Activated naive CD8-positive, alpha-beta T cell treated with anti-CD3 and anti-CD28 coated beads, Interleukin-2, amount 10 ng/mL, durations not matched to agents 7 days and 5 days (primary cell): ENCODE measurements at places on chromosomes 2 and 18.

DNA sequence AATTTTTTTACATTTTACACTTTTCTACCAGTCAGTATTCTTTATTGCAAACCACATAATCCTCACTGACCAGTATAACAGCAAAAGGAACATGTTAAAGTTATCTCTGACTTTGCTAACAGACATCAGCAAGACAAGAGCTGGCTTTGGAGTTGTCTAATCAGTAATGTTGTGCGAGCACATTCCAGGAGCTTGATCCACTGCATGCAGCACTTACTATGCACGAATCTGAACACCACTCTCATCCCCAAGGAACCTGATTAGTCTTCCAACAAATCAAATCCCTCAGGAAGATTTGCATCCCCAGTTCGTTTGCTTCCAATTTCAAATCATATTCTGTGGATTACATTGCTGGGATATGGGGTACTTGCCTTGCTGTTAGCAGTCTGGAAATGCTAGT, 269.3 kb upstream of the EPC2 start:
- H3K4me1 ChIP-seq, result no peaks in the 10 kb centered on the region
- no peak overlapping the region for H3K27ac ChIP-seq
- H3K27me3 ChIP-seq, result no peaks in the 10 kb centered on the region
- no peak for DNase-seq

DNA sequence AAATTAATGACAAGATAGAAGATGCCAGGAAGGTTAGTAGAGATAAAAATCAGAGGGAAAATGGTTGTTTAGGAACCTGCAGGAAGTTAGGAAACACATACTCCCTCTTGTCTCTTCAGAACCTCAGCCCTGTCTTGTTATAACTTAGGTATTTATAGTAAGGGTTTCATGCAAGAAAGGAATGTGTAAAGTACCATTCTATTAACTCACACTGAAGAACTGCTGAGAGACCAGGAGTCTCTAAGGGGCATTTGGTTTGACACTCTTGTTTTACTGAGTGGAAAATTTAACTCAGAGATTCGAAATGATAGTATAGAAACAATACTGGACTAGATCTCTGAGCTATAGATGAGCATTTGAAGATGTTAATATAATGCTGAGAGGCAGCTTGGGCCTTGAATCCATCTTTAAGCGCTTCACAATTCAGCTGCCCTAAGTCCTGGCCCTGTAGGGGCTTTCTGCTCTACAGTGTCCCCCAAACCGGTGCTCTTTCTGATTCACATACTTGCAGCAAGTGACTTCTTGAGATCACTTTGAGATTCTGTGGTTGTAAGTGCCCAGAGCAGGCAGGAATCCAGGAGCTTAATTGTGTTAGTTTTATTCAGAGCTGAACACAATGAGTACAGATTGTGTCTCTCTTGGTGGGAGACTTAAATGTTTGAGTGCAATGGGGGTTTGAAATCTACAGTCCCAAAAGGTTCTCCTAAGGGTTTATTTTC, 235.0 kb upstream of the RGPD4 start:
- no peaks in the 10 kb centered on the region for H3K27me3 ChIP-seq
- no peak overlapping the region for H3K4me3 ChIP-seq
- H3K36me3 ChIP-seq, result no peaks in the 10 kb centered on the region
- H3K4me1 ChIP-seq, result no peaks in the 10 kb centered on the region

DNA sequence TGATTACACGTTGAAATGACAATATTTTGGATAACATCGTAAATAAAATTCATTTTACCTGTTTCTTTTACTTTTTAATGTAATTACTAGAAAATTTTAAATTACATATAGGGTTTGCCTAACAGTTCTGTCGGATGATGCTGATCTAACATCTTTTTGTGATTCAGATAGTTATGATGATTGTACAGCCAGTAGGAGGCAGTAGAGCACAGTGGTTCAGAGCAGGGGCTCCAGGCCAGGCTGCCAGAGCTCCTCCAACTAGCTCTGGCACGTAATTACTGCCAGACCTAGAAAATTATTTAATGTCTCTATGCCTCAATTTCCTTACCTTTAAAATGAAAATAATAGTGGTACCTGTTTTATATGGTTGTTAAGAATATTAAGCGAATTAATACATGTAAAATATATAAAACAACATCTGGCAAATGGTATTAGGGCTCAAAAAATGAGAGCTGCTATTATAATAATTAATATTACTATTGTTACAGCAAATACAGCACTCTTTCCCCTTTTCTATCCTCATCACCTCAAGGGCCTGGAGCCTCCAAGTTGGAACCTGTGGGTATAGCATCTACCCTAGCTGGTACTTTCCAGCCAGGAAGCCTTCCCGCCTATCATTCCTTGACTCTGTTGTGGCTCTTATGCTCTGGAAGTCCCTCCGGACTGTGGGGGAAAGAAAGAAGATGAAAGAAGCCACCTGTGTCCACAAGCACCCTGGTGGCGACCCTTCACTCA, 47.7 kb upstream of the PLA2R1 start:
- H3K27me3 ChIP-seq, result peaks cover 11% of the 10 kb centered on the region
- H3K36me3 ChIP-seq, result no peaks in the 10 kb centered on the region
- H3K4me3 ChIP-seq, result no peak overlapping the region
- DNase-seq, result peak; percentile 33
- H3K27ac ChIP-seq, result no peak overlapping the region

- H3K4me1 ChIP-seq, result peaks cover 45% of the 10 kb centered on the region
- no peak overlapping the region for H3K27ac ChIP-seq
- DNase-seq, result no peak
- H3K27me3 ChIP-seq, result no peaks in the 10 kb centered on the region
Observed at GRCh38 chr2:233087713-233088112, 27.6 kb downstream of the INPP5D start.

DNA sequence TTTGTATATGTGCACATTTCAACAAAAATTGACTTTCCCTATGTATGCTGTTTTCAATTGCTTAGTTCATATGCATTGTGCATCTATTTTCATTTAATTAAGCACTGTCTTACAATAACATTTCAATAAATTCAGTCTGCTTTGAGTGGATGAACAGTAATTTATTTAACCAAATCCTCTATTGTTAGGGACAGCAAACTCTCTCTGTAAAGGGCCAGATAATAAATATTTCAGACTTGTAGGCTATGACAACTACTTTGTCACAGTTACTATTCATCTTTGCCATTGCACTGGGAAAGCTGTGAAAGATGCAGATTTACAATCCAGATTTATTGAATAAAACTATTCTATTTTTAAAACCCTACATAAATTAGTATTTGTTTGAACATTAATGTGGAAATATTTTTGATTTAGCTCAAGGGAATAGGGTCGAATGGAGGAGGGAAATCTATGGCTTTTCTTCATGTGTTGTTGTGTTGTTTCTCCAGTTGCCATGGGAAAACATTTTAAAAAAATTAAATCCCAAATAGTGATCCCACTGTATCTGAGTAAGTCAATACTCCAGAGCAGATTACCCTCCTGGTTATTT, 14.2 kb upstream of the RAB27B start:
- no peak overlapping the region for H3K4me3 ChIP-seq
- H3K4me1 ChIP-seq, result peaks cover 8% of the 10 kb centered on the region
- H3K27ac ChIP-seq, result no peak overlapping the region
- no peak for DNase-seq
- H3K27me3 ChIP-seq, result peaks cover 45% of the 10 kb centered on the region
- H3K36me3 ChIP-seq, result no peaks in the 10 kb centered on the region

DNA sequence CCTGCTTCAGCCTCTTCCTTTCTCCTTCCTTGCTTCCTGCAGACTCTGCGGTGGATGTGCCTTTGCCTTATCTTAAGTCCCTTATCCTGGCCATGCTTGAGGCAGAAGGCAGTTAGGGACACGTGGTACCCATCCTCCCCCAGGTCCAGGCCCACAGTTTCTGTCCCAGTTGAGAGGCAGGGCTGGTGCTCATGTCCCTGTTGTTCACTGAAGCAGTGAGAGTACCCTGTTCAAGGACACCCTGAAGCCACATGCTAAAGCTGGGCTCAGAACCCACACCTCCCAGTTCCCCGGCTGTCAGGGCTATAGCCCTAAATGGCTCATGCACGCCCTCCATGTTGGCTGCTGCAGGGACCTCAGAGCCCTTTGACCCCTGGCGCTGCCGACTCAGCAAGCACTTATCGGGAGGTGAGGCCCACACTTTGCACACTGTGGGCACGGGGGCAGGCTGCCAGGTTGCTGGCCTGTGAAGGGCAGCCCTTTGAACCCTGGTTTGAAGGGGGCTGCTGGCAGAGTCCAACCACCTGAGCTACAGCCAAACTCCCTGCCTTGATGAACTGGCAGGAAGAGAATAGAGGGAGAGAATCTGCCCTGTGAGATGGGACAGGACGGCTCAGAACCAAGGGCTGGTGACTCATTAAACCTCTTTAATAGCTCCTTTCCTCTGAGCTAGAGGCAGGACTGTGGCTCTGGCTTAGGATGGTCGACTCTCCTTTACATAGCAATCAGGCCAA, 6.3 kb downstream of the KHK start:
- no peak overlapping the region for H3K27ac ChIP-seq
- no peaks in the 10 kb centered on the region for H3K27me3 ChIP-seq
- no peak for DNase-seq
- H3K4me3 ChIP-seq, result no peak overlapping the region

GRCh38 chr18:34972765-34973414, 68.3 kb upstream of the MAPRE2 start:
- no peak overlapping the region for H3K4me3 ChIP-seq
- H3K36me3 ChIP-seq, result no peaks in the 10 kb centered on the region
- peaks cover 20% of the 10 kb centered on the region for H3K27me3 ChIP-seq
- DNase-seq, result no peak

DNA sequence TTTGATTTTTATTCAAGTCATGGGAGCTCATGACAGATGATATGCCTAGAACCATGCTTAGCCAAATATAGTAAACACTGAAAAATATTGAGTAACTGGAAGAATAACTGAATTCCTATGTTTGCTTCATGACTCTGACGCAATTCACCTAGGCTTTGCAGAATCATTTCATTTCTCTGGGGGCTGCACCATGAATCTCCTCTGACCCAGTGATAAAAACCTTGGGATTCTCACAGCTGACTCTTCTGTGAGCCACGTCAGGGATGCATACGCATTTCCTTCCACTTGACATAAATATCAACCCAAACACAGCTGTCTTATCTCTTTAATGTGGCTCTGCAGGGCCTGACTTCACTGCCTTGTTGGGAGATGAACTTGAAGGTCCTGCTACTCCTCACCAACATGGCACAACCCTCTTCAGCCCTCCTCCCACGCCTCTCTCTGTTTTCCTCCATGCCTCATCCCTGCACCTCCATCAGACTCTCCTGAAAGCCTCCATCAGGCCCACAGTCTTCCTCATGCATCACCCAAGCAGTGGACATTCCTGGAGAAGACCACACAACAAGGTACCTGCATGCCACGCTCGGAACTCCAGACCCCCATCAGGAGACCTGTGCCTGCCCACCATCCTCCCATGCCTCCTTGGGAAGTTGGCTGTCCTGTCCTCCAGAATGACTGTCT, 29.8 kb downstream of the COL6A3 start:
- DNase-seq, result no peak
- no peak overlapping the region for H3K4me3 ChIP-seq
- no peak overlapping the region for H3K27ac ChIP-seq
- no peaks in the 10 kb centered on the region for H3K4me1 ChIP-seq

GRCh38 chr2:20095469-20095868, 44.0 kb upstream of the LAPTM4A start:
- no peaks in the 10 kb centered on the region for H3K4me1 ChIP-seq
- H3K27ac ChIP-seq, result no peak overlapping the region
- H3K4me3 ChIP-seq, result no peak overlapping the region
- peaks cover 11% of the 10 kb centered on the region for H3K27me3 ChIP-seq

DNA sequence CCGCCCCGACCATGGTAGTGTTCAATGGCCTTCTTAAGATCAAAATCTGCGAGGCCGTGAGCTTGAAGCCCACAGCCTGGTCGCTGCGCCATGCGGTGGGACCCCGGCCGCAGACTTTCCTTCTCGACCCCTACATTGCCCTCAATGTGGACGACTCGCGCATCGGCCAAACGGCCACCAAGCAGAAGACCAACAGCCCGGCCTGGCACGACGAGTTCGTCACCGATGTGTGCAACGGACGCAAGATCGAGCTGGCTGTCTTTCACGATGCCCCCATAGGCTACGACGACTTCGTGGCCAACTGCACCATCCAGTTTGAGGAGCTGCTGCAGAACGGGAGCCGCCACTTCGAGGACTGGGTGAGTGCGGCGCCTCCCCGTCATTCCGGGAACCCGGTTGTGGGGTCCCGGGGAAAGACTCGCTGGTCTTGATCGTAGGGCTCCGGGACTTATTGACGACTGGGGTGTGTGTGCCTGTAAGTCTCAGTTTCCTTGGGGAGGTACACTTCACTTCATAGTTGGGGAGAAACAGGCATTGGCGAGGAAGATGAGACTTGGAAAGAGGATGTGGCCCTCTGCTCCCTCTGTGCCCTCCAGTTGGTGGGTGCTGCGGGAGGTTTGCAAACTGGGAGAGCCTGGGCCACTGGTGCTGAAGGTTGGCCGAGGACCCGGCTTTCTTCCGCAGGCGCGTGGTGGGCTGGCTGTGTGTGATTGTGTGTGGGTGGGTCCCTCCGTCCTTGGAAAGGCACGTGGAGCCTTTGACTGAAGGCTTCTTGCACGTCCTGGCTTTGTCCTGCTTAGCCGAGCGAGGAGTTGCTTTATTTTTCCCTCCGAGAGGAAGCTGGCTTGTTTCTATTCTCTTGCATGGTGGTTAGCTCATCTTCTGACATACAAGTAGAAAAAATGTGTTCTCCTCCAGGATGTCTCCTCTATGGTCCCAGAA, 886 bp downstream of the PRKCE start:
- peak; percentile 57 for DNase-seq
- peaks cover 29% of the 10 kb centered on the region for H3K4me1 ChIP-seq
- H3K27me3 ChIP-seq, result peaks cover 2% of the 10 kb centered on the region
- peak overlapping the region; percentile 68 for H3K27ac ChIP-seq

- H3K4me1 ChIP-seq, result no peaks in the 10 kb centered on the region
- DNase-seq, result no peak
- H3K27me3 ChIP-seq, result no peaks in the 10 kb centered on the region
- no peak overlapping the region for H3K27ac ChIP-seq
- no peak overlapping the region for H3K4me3 ChIP-seq
Observed at GRCh38 chr18:39326772-39327171, 1761.2 kb upstream of the CELF4 start.

- H3K4me1 ChIP-seq, result peaks cover 16% of the 10 kb centered on the region
- DNase-seq, result peak; percentile 54
- peak overlapping the region; percentile 44 for H3K4me3 ChIP-seq
- peaks cover 16% of the 10 kb centered on the region for H3K36me3 ChIP-seq
- H3K27me3 ChIP-seq, result no peaks in the 10 kb centered on the region
Observed at GRCh38 chr18:79944126-79944731, 7.2 kb downstream of the SLC66A2 start.

GRCh38 chr18:9008200-9008708, 94.2 kb upstream of the NDUFV2 start:
- no peaks in the 10 kb centered on the region for H3K36me3 ChIP-seq
- H3K4me3 ChIP-seq, result no peak overlapping the region
- peaks cover 22% of the 10 kb centered on the region for H3K27me3 ChIP-seq
- DNase-seq, result no peak

DNA sequence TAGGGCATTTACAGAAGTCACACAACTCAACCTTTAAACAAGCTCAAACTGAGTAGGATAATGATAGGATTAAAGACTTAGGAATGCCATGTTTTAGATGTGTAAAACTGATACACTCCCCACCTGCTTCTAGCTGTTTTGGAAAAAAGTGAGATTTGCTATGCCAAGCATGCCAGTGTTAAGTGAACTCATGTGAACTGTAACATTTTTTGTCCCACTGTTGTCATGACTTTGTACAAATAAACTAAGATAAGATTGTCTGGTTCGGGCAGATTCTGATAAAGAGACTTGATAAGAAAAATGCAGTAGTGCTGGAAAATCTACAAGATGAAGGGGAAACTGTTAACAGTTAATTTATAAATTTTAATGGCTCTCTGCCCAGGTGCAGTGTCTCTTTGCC, 66.5 kb downstream of the GLS start:
- no peak overlapping the region for H3K27ac ChIP-seq
- DNase-seq, result no peak
- H3K4me1 ChIP-seq, result peaks cover 8% of the 10 kb centered on the region

- H3K4me1 ChIP-seq, result no peaks in the 10 kb centered on the region
- no peaks in the 10 kb centered on the region for H3K27me3 ChIP-seq
- H3K4me3 ChIP-seq, result no peak overlapping the region
- no peaks in the 10 kb centered on the region for H3K36me3 ChIP-seq
Observed at GRCh38 chr18:53941601-53942338, 282.7 kb downstream of the MBD2 start.
